Chondrocyte (in vitro differentiated cells): ENCODE measurements at places on chromosomes 5 and 9. TPM values are rescaled to one million over a fixed set of nuclear protein-coding genes. Genes with fewer than 3 reads are reported as not detected.

CAVIN4 gene
- total RNA-seq: 0.46 to 0.87 TPM (median 0.62 TPM) in 3 replicates

HACD4 gene
- total RNA-seq: 0.97 to 1.3 TPM (median 0.97 TPM) in 3 replicates

GRCh38 chr5:54159153-54159892 lies 151.1 kb downstream of the ARL15 start:
- no peak for DNase-seq

DNA sequence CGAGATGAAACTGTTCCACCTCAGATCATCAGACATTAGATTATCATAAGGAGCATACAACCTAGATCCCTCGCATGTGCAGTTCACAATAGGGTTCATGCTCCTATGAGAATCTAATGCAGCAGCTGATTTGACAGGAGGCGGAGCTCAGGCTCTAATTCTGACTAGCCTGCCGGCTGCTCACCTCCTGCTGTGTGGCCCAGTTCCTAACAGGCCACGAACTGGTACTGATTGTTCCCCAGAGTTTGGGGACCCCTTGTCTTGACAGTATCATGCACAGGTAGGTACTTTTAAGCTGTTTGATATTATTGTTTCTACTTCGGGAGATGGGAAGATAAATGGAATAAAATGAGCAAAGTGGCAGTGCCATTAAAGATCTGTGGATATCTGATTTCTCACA lies 66.9 kb downstream of the ZCCHC7 start:
- DNase-seq: no peak

DNA sequence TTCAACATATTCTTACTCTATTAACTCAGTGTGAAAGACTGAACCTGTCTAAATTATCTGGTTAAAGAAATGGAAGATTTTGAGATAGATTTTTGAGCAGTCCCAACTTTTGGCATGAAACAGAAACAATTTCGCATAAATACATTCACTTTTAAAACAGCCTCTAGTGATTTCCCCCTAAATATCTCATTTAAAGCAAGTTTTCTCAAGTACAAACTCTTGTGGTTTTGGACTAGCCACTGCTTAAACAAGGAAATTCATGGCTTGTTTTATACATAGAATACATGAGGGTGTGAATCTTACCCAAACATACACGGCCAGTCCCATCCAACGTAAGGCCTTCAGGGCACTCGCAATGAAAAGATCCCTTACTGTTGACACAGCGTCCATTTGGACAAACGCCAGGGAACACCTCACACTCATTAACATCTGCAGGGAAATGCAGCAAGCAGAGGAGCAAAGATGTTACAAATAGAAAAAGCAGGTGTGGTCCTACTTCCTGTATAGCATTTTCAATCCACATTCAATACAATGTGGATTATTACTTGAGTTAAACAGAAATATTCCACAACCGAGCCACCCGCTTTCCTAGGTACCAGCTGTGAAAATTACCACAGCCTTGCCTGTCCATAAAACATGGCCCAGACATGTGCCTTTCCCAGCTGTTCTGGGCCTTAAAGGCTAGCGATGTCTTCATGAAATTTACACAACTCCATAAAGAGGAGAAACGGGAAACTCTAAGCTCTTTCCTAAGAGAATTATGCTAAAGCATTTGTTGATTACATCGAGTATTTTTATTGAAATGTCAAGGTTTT lies 188.8 kb downstream of the FBN2 start:
- DNase-seq: no peak
